Stimulated activated CD4-positive, alpha-beta T cell treated with anti-CD3 and anti-CD28 coated beads, Interleukin-1b, Interleukin-23, amount 100 ng/mL, for 1 hour (primary cell): ENCODE measurements at places on chromosomes 1 and 21.

DNA sequence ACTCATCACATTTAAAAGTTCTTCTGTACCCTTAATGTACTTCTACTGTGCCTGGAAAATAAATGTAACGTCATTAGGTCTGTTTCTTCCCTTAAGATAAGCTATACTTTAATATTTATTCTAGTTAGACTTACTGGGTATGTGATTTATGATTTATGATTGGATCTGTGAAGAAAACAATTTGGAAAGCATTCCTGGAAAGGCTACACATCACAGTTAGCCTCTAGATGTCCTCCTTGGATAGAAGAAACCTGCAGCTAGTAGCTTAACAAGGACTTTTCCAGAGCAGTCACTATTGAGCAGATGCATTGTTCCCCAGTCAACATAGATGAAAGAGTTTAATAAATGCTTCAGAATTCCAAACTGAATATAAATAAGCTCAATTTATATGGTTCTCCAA is 22.2 kb upstream of the ABL2 start:
- no peak for DNase-seq

- DNase-seq, result no peak
These were observed 39.3 kb downstream of the TBX15 start for GRCh38 chr1:118948846-118949245.

DNA sequence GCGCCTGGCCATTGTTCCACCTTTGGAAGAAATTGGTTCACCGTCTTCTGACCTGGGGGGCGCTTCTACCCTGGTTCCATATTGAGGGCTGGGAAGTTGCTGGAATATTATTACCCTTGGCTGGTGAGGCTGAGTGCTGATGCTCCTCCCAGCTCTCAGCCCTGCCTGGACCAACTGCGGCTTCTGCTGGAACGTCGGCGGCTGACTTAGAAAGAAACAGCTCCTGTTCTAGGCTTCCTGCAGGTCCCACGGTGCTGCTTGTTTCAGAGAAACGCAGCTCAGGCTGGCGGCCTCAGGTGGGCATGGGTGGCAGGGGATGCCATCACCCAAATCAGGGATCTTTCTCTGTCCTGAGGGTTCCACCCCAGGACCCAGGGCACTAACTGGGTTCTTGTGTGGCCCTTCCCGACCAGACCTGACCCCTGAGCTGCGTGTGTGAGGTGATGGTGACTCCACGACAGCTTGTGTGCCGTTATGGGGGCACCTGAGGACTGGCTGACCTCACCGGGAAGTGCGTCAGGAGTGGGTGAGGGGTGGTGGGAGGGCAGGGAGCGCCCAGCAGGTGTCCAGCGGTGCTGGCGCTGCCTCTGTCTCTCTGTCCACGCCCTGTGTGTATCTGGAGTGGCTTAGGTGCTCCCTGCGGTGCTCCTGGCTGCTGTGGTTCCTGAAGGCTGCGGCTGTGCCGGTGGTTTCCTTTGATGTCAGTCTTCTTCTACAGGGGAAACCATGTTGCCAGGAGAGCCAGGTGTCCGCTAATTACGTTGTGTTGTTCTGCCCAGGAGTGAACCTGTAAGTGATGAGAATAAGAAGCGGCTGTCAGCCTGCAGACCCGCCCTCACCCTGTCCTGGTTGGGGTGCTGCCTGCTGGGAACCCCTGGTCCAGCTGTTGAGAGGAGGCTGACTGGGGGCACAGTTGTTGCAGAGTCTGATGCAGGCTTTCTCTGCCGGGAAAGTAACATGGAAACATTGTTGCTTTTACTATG is 8.9 kb downstream of the SKI start:
- no peak for DNase-seq

DNA sequence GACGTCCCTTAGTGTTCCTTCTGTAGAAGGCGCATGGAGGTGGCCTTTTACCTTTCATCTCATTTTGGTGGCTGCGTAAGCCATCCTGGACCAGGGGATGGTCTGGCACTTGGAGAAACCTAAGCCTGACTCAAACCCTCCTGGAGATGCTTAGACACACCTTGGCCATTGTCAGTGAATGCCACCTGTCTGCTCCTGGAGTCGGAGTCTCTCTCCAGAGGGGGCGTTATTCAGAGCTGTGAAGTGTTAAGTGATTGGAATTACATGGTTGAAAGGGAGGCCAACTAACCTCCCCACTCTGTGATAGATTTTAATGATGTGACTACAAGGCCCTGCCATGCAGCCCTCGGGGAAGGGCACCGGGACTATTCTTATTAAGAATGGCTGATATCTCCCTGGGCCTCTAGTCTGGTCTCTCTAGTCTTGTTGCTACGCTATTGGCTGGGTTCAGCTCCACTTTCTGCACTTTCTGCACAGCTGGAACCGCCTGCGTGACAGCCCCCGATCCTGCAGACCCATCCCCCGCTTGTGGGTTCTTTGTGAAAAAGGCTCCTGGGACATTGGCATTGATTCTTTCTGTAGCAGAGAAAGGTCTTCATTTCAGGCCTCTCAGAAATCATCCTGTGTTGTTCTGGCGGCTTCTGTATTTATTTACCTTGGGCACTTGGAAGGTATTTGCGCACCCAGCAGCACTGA is 4.2 kb downstream of the RASSF5 start:
- no peak for DNase-seq

DNA sequence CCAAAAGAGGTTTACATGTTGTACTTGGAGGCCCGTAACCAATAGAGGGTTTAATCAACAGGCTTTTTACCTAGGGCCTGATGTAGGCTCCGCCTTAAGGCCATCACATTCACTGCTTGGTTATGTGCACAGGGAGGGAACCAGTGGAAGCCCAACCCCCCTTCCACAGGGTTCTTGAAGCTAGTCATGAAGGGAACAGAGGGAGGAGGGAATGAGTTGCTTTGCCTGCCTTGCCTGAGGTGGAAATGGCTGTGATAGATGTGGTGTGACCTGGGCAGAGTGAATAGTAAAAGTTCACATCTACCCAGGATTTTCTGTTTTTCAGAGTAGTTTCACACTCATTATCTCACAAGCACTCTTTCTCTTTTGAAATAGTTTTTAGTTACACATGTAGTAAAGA is 215.1 kb downstream of the ST6GALNAC3 start:
- no peak for DNase-seq
